ENCODE measurements at places on chromosomes 4 and X. TPM values are rescaled to one million over a fixed set of nuclear protein-coding genes. Genes with fewer than 3 reads are reported as not detected.

The NUDT11 gene
- total RNA-seq: 3.6 TPM

- DNase-seq: no peak
Observed at GRCh38 chr4:15746110-15746509, 32.0 kb upstream of the CD38 start.

DNA sequence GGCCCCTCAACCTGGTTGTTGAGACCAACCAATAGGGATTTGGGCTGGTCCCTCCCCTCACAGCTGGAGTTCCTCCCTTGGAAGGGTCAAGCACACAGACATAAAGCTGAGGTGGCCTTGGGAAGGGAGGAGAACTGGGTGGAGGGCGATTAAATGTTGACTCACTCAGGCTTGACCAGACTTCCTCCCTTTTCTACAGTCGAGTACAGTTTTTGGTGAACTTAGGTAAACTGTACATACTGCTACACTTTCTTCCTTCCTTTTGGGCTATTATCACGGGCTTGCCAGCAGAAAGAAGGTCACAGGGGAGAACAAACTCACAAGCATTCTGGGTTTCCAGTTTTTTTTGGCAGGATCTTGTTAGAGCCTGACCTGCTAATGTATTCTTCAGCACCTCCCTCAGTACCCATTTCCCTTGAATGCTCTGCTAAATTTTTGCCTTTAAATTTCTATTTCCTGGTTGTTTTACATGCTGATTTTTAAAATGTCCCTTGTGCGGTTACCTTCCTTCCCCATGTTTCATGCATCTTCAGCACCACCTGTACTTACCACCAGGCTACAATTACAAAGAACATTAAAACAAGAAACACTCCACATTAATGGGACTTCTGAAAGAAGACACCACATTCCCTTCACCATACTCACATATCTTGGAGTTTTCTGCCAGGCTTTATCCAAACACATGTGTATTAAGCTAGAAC lies 135.2 kb upstream of the RASGEF1B start:
- no peak for DNase-seq

The LRIT3 gene
- 0.28 TPM for total RNA-seq

DNA sequence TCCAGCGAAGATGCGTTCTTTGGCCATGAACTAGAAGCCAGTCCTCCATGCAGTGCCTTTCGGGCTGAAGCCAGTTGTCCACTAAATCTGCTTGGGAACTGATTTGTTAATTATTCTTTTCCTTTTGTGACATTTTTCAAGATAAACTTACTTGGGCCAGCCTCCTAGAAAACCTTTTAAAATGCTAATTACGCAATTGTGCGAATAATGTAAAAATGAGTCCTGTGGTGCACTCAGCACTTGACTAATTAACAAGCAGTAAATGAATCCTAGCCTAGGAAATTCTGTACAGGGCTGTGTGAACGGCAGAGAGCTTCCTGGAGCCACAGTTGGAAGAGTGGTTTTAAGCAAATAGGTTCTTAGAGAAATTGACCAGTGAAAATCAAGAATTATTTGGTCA lies 149.9 kb upstream of the SCML1 start:
- DNase-seq: no peak

GRCh38 chr4:151548708-151549107 lies 139.7 kb downstream of the FHIP1A start:
- no peak for DNase-seq
